NCI-H1048 (cell line): ENCODE measurements at places on chromosomes 4 and X.

GRCh38 chr4:4296283-4296846 is 6.3 kb downstream of the ZBTB49 start:
- no peak for DNase-seq

DNA sequence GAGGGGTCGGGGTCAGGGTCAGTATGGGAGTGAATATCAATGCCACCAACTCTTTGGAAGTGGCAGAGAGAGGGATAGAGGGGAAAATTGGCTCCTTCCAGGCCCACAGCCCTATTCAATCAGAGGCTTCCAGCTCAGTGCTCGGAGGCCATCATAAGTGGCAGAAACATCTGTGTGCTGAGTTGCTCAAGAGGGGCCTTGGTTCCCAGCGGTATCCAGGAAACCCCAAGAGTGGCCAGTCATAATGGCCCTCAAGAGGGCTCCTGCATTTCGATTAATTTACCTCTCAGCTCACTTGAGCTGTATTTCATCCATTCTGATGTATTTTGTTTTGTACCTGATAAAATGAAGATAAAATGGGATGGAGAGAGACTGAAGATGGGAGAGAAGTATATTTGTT is 154.3 kb upstream of the EOLA2 start:
- no peak for DNase-seq

DNA sequence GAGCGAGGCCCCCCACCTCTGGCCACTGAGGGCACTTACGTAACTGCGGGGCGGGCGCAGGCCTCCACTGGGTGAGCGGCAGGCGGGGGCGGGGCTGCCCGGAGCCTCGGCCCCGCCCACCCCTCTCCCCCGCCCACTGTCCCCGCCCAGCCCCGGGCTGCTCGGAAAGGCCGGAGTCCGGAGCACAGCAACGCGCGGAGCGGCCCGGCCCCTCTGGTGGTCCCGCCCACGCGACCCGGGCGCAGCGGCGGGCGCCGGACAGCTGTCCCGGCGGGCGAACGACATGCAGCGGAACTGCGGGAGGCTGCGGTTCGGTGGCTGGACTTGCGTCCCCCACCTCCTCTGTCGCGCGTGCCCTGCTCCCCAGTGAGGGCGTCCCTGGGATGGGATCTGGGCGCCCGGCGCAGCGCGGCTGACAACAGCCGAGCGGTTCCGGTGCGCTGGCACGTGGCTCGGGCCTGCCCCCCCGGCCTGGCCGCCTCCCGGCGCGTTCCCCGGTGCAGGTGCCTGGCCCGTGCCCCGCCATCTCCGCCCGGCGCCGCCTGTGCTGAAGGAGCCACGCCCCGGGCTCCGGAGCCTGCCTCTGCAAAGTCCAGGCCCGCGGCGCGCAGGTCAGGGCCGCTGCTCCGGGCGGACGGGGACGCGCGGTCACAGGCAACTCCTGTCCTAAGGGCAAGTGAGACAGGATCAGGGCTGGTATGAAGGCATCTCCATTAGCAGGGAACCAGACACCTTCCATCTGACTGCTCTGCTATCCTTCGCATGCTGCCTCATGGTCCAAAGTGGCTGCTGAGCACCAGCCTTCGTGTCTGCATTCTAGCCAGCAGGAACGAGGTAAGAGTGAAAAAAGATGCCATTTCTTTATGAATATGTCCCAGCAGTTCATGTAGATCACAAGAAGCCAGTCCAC is 21.8 kb upstream of the JAKMIP1 start:
- no peak for DNase-seq

- DNase-seq, result no peak
These were observed 35.4 kb downstream of the CCSER1 start for GRCh38 chr4:90162566-90162965.

GRCh38 chr4:148633720-148634119 is 191.5 kb upstream of the NR3C2 start:
- no peak for DNase-seq

DNA sequence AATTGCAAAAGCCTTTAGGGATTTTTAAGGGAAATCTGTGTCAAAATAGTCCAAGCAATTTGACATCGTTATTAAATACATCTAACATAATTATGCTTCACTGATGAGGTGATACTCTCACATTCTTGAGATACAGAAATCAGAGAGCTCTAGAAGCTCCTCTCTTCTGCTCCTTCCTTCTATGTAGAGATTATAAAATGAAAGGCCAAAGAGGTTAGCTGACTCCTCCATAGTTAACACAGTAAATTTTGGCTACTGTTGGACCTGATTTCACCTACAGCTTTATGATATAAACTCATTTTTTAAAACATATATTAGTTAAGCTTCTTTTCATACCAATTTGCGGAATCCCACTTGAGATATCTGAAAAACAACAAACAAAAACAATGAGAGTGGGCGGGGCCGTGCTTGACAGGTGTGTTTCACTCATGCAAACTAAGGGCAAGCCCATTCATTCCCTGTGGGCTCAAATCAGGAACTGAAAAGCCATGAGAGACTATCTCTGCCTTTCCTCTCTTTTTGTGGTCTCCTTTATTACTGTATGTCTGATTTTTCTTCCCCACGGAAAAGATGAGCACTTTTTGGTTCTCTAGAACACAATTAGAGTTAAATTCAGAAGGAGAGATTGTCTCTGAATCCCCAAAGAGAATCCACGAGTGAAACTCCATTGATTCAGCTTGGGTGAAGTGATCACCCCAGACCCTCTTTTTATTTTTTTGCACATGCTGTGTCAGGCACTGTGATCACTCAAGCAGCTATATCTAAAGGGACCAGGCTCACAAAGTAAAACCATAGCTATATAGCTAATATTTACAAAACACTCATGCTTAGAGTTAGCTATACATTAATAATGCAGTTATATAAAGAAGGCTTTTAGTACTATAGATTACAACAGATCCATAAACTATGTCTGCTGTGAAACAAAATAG is 566.3 kb downstream of the IL15 start:
- no peak for DNase-seq

DNA sequence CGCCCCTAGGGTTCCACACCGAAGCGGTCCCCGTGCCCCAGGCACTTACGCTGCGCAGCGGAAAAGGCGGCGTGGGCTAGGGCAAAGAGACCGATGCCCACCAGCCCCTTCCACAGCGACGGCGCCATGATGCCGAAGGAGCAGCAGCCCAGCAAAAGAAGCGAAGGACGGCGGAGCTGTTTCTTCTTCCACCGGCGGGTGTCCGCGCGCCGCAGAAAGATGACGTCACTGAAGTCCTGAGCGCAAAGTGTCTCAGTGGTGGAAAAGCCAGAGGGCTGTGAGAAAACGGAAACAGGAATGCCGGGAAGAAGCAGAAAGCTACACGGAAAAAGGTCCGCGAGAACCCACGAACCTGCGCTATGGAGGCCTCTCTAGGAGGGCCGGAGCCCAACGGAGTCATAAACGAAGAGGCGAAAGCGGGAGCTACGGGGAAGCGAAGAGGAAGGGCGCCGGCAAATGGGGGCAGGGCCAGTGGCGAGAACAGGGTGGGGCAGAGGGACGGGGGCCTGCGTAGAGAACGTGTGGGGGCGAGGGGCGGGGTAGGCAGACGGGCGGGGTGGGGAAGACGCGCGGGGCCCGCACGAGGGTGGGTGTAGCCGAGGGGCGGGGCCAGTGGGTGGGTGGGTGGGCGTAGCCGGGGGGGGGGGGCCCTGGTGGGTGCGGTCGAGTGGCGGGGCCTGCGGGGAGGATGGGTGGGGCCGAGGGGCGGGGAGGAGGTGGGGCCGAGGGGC is at the start of gene MMGT1:
Gene MMGT1, minus strand, starts transcription at position 441 of the 731 bp plus-strand sequence. Its CDS starts 313 bp downstream, at position 128.
- peak; percentile 30 for DNase-seq

- DNase-seq, result no peak
These were observed 792.3 kb upstream of the PCDH7 start for GRCh38 chr4:29927895-29928294.

DNA sequence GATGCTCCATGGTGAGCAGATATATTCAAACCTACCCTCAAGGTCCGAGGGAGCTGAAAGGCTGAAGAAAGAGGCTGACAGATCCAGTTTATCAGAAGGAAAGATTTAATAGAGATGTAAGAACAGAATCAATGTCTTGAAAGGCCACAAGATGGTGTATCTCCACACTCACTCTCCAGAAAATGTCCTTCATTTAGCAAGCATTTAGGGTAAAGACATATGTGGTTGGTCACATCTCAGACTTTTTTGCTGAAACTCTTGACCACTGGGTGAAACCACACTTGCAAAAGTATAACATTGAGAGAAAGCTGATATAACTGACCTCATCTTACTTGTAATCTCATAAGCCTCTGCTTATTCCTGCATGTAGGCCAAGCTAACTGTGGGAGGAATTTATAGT is 745.8 kb upstream of the GALNTL6 start:
- DNase-seq, result no peak

DNA sequence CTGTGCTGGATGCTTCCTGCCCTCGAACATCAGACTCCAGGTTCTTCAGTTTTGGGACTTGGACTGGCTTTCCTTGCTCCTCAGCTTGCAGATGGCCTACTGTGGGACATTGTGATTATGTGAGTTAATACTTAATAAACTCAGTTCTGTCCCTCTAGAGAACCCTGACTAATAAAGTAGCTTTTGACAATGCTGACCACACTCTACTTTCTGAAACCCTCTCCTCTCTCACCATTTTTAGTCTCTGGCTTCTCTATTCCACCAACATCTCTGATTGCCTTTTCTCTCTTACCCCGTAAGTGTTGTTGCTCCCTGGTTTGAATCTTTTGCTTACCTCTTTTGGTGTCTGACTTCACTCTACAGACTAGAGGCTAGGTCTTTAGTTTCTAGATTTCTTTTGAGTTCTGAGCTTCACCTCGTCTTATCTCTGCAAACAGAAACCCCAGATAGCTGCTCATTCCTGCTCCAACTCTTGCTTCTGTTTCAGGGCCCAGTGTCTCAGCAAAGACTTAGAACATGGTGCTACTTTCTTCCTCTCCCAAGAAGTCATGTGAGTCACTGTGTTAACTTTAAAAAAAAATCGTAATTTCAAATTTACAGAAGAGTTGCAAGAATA is 11.4 kb downstream of the TMSB4X start:
- no peak for DNase-seq

DNA sequence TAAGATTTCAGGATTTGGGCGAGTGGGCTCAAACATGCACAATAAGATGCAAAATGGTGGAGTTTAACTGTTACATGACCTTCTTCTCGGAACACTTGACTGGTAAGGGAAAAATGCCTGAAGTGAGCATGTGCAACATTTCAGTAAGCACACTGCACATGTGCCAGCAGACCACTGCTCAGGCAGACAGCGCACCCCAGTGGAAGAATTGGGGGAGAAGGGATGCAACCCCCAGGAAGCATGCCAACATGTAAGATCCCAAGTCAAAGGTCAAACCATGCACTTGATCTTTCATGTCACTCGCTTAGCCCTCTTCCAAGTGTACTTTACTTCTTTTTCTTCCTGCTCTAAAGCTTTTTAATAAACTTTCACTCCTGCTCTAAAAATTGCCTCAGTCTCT is 256.3 kb downstream of the CENPC start:
- DNase-seq, result no peak

- DNase-seq, result peak; percentile 5
These were observed 247.7 kb downstream of the IL15 start for GRCh38 chr4:141884070-141884469.

- DNase-seq, result no peak
These were observed 25.8 kb downstream of the USP9X start for GRCh38 chrX:41110801-41111625.

DNA sequence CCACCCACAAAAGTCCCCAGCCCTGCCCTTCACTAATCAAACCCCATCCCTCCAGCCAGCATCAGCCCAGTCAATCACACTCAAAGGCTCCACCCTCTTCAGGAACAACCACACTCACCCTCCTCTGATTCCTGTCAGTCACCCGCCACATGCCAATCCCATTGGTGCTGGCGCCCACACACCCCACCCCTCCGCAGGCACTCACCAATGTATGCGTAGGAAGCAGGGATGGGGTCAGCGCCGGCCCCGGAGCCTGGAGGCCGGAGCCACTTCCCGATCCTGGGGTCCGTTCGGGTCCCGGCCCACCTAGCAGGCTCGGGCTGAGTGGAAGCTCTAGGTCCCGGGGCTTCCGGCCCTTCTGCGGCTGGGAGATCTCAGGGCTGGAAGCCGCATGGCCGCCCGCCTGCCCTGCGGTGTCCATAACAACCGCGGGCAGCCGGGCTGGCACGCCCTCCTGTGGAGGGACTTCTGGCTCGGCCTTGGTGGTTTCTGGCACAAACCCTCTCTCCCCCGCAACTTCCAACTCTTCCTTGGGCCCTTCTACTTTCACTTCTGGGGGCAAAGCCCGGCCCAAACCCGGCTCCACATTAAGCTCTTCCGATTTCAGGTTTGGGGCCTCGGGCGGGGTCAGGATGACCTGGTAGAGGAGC is 7.9 kb upstream of the CFP start:
- DNase-seq, result no peak

DNA sequence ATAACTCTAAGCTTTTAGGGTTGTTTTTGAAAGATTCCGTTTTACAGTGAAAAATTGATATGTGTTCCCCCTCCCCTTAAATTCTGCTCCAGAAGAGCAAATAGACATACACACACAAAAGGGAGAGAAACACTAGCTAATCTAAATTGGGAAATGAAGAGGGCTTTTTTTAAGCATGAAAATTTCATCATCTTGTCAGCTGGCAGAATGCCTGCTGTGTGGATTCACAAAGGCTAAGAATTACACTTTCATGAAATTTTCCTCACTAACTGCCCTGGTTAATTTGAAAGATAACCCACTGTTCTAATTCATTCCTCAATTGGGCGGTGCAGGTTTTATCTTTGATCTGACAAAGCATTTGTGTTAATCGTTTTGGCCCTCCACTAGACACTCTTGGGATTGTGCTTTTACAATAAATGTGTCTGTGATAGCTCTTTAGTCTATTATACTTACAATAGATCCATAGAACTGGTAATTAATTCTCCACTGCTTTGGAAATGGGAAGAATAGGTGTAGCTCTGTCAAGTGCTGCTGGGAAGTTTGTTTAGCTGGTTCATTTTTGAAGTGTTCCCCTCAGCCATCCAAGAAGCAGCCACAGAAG is 152.9 kb downstream of the POLA1 start:
- no peak for DNase-seq

DNA sequence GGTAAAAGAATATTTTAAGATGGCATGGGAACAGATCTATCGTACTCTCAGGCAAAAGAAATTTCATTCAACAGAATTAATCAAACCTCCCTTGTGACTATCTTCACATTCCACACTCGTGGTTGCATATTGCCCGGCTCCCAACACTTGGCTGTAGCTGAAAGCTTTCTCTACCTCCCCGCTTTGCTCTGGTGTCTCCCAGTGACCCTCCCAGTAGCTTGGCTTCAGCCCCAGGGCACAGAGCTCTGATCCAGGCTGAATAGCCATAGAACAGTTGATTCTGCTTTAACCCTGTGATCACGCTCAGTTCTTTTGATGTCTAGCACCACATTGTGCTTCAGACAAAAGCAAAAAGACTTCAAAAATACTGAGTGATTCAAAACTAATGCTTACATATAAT is 24.6 kb downstream of the SLC7A11 start:
- DNase-seq, result no peak

- peak; percentile 27 for DNase-seq
These were observed at the start of gene ADAMTS3 for GRCh38 chr4:72568959-72569718. TSS of gene ADAMTS3 (minus strand) at chr4:72569221. CDS start at chr4:72568762, 459 bp downstream.

- no peak for DNase-seq
These were observed 251.9 kb upstream of the NR3C2 start for GRCh38 chr4:148693913-148694649.

DNA sequence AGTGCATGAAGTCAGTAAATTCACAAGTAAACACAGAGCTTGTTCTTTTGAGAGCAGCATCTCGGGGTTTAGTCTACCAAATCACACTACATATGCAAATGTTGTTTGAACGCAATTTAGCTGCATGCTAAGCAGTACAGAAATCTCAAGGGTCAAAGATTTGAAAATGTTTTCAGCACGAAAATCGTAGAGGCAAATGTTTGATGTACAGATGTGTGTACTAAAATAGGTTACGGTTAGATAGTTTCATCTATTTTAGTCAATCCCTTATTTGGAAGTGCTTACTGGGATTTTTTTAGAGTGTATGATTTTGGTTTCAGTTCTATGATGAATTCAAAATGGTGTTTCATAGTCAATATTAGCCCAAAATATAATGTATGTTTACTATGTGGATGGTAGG is 1928.2 kb upstream of the TENM3 start:
- DNase-seq, result no peak
